HCEC 1CT (cell line): ENCODE measurements at places on chromosomes 16 and 17.

- no peak for DNase-seq
Measured at GRCh38 chr16:28164140-28164539, 47.6 kb downstream of the XPO6 start.

GRCh38 chr17:28046034-28046825 lies 3.8 kb downstream of the NLK start:
- DNase-seq, result no peak

- peak; percentile 50 for DNase-seq
Measured at GRCh38 chr16:4314532-4315185, 1.2 kb upstream of the GLIS2 start.

DNA sequence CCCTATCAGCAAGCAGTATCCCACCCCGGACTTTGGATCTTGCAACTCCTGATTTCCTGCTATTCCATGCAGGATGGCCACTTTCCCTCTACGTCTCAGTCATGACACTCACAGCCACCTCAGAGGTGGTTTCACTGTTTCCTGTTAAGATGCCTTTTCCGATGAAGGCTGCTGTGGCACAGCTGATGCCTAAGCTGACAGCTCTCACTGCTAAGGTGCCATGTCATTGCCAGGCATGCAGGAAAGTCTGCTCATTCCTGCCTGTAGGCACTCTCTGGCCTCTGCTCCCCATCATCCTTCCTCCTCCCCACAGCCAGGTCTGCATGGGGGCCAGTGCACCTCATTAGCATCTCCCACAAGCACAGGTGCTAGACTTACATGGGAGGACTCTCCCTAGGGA lies 173.0 kb downstream of the CBLN1 start:
- no peak for DNase-seq

GRCh38 chr16:88640498-88641247 lies 2.3 kb downstream of the IL17C start:
- no peak for DNase-seq

DNA sequence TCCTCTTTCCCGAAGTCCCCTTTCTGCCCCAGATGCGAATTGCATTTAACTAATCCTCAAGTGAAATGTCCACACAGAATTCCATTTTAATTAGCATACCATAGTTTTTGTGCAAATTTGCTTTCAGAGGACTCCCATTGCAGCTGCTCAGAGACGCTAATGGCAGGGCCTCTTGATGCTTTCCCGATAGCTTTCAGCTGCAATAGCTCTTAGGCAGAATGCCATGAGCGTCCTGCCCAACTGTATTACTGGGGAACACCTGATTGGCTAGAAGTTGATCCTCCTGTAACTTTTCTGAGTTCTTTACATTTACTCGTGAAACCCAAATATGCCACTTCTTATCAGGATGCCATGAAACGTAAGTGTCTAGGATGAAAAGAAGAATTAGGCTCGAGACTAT lies 203.0 kb downstream of the UTP18 start:
- no peak for DNase-seq

DNA sequence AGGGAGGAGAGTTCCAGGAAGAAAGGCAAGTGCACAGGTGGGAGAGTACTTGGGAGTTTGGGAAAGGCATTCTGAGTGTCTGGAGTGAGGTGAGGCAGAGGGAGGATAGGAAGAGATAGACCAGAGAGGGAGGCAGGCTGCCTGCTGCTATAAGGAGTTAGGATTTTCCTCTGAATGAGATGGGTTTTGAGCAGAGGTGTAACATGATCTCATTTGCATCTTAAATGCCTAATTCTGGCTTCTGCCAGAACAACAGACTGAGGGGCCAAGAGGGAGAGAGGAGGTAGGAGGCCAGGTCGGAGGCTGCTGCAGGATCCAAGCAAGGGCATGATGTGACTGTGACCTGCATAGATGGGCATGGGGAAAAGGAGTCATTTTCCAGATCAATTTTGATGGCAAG lies 31.5 kb upstream of the IRX6 start:
- DNase-seq, result no peak

- no peak for DNase-seq
Measured at GRCh38 chr17:80284631-80285030, 24.0 kb downstream of the RNF213 start.

- DNase-seq, result peak; percentile 79
Measured at GRCh38 chr17:41695954-41696757, 7.5 kb downstream of the EIF1 start.

DNA sequence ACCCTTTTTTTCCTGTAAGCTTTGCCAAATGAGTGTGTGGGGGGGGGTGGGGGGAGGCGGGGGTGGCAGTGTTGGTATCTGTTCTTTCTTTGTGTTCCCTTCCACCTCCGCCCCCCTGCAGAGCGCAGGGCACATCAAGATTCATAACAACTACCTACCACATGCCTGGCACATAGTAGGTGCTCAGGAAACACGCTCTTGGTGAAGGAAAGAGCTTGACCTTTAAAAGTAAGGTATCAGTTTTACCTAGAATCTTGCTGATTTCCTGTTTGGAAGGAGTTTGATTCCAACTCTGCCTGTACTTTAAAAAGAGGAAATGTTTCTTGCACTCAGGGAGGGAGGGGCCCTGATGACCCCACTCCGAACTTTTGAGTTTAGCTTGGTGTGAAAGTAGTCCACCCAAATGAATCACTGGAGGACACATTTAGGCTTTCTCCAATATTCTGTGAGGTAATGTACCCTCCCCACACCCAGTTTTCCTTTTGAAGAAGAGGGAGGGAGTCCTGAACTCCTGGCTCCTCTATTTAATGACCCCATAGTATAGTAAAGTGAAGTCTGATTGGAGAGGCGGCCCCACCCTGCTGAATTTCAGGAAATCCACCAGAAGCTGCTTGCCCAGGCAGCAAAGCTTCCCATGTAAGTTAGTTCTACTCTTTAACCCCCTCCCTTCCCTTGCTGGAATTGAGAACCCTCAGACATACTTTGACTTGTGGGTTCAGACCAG lies 560 bp upstream of the FAM20A start:
- no peak for DNase-seq

DNA sequence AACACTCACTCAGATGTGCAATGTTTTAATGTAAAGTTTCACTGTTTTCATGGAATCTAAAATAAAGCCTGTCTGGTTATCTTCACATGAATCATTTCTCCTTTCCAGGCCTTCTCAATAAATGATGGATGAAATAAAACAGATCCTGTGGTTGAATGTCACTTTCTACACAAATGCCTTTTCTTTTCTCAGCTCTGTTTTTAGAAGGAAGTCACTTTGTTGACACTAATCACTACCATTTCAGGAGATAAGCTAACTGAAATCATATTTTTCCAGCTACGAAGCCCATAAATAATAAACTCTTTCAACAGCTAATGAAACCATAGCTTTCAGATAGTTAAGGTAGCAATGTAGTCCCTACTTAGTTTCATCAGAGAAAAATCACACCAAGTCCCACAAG lies 17.9 kb downstream of the NME2 start:
- no peak for DNase-seq

DNA sequence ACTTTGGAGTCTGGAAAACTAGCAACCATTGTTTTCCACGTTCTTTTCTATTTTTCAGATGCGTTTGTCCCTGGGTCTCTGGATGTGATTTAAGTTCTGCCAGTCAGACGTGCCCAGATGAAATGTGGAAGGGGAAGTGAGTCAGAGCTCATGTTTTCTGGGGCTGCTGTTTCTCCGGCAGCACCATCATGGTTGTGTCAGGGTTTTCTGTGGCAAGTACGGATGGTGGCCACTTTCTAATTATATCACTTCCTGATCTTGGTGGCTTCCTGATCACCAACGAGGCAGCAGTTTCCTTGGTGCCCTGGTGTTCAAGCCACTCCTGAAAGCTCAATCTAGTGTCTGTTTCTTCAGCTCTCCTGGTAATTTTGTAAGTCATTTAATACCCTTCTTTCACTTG lies 31.4 kb upstream of the PMFBP1 start:
- peak; percentile 58 for DNase-seq

DNA sequence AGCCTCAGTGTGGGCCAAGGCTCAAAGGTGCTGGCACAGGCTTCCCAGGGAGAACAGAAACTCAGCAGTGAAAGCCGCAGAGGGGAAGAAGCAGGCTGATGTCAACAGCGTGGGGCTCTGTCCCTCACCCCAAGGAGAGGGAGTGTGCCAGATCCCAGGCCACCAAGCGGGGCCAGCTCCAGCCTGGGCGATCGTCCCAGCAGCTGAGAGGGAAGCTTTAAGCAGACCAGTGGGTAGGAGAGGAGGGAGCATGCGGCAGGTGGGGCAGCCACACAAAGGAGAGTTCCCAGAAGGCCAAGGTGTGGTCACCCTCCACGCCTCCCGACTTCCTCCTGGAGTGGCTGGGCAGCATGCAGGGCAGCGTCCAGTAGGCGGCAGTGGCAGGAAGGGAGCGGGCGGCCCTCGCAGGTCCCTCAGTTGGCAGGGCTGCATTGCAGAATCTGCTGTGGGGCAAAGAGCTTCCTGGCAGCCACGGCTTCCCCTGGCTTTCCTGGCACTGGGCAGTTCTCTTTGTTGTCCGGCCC lies 6.0 kb downstream of the SYNGR2 start:
- DNase-seq, result no peak

DNA sequence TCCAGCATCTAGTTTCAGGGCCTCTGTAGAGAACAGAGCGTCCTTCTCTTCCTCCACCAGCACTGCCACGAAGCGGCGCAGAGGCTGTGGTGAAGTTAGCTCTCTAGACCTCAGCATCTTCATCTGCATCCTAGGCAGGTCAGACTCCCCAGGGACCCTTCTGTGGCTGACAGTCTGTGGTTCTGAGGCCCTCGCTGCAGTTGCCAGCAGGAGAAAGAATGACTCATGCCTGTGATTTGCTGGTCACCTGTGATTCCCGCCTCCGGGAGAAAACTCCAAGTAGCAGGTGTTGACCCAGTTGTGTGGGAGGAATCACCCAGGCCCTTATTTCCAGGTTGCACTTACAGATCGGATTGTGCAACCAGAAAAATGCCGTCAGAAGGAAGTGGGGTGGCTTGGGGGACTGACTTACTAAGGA lies 117.3 kb upstream of the CACNG5 start:
- DNase-seq, result no peak
